ENCODE measurements at places on chromosomes 12 and 14. TPM values are rescaled to one million over a fixed set of nuclear protein-coding genes. Genes with fewer than 3 reads are reported as not detected.

TAS2R7 gene
- total RNA-seq = not detected

SERPINA10 gene
- total RNA-seq = not detected

P2RX2 gene
- not detected for total RNA-seq

PLA2G1B gene
- not detected for total RNA-seq

WNT1 gene
- not detected for total RNA-seq

ERP27 gene
- 2.8 TPM for total RNA-seq

KRT73 gene
- not detected for total RNA-seq

KRT79 gene
- not detected for total RNA-seq

TAS2R46 gene
- total RNA-seq = not detected
